Fibroblast of the aortic adventitia (primary cell): ENCODE measurements at places on chromosomes 12 and 14. TPM values are rescaled to one million over a fixed set of nuclear protein-coding genes. Genes with fewer than 3 reads are reported as not detected.
A peak's percentile ranks its signal among the peaks of the same experiment; 100 is the strongest.

Gene PGF
- total RNA-seq = 0.36 and 2.1 TPM in 2 replicates

DNA sequence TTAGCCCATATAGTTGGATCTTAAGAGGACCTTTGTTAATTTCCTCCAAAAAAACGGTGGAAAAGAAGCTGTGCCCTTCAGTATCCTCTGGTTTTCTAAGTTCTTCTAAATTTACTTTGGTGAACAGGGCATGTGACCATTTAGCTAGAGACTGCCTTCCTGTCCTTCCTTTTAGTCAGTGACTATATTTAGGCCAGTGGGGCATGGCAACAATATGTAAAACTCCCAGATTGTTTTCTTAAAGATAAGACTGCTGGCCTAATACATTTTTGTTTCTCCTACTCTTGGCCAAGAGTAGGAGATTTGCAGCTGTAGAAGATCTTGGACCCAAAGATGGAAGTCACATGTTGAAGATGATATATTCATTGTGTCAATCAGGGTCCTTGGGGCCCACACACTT is 325.1 kb upstream of the DCN start:
- peak; percentile 59 for DNase-seq

DNA sequence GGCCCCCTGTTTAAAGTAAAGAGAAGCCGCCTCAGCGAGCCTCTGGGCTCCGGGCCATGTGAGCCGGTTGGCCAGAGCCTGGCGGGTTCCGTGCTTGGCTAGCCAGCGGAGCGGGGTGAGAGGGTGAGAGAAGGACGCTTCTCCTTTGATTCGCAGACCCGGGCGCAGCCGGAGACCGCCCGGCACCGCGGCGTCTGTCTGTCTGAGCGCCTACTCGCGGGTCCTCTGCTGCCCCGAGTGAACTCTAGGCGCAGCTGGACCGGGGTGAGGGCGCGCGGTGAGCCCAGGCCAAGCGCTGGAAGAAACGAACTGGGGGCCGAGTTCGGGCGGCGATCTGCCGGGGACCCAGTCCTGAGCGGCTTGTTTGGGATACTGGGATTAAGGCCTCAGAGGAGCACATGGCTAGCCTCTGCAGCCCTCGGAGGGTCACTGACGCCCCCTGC is 41.4 kb upstream of the TBX5 start:
- DNase-seq = no peak

Gene OTX2
- not detected in 2 replicates for total RNA-seq

Gene WNT5B
- 3.1 and 16.6 TPM in 2 replicates for total RNA-seq

DNA sequence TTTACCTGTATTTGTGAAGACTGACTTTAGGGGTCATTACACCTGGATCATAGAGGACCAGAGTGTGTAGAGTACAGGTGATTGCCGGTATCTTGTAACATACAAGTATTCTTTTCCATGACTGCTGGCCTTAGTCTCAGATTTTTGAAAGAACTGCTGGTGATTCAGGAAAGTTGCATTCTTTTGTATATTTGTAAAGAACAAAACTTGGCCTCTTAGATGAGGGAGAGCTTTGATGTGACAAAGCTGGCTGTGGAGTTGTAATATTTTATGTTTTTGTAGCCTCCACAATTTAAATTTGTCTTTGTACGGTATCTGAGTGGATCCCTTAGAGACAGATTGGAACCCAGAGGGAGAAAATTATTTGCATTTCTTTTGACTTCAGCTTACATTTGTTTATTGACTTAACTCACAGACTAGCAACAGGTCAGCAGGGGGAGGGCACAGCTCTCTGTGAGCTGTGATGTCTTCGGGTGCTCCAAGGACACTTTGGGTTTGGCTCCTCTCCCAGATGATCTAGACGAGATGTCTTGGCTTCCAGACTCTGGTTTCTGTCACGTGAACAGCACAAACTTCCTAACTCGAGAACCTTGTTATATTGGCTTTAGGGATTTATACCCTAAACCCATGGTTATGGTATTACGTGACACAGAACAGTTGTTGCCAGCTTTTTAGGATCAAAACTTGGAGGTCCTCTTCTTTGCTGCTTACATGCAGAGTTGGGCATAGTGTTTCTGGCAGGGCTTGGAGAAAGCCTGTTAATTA is 65.9 kb downstream of the DAAM1 start:
- peak; percentile 94 for DNase-seq

Gene ASCL1
- not detected in 2 replicates for total RNA-seq

Gene AHSA1
- 68.2 and 76.3 TPM in 2 replicates for total RNA-seq

GRCh38 chr12:123879691-123880090 is 92.9 kb downstream of the CCDC92 start:
- no peak for DNase-seq

Gene KRT6A
- not detected in 2 replicates for total RNA-seq

GRCh38 chr14:24435998-24436354 is 6.2 kb downstream of the KHNYN start:
- no peak for DNase-seq

- DNase-seq = no peak
Measured at GRCh38 chr14:69401841-69402240, 3.3 kb downstream of the SLC39A9 start.

Gene ANGEL1
- 5.8 and 6.7 TPM in 2 replicates for total RNA-seq

DNA sequence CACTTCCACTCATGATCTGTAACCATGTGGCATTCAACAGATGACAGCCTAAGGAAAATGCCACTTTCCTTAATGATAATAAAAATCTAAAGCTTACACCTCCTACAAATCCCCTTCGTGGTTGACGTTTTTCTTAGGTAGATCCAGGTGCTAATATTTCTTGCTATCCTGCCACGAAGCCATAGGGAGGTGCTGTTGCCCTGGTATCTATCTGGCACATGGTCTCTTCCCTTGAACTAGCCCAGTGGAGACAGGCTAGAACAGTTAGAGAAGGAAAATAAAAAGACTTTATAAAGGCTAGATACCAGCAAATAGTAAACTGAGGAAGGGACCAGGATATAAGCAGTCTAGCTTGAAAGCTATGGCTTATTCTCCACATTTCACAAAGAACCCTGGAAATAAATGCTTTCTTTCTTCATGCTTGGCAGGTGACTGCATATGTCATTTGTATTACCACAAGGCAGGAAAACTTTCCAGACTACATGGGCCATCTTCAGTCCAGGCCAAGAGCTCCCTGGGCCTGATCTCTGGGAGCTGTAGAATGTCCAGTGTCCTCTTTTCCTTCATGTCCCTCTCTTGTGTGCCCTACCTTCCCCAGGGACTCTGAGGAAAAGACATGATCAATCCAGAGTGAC is 15.3 kb downstream of the SPIC start:
- DNase-seq = no peak

GRCh38 chr12:110561471-110562201 is 21.5 kb downstream of the PPTC7 start:
- no peak for DNase-seq

Gene DPY19L2
- 2.3 and 7.1 TPM in 2 replicates for total RNA-seq

GRCh38 chr12:58907391-58907790 is 12.9 kb downstream of the LRIG3 start:
- DNase-seq = peak; percentile 85

Gene PKP2
- 0.45 and 16.1 TPM in 2 replicates for total RNA-seq

Gene EML5
- total RNA-seq = under 0.01 TPM in 1 of 2 replicates, not detected in the other

Gene CFAP251
- 2.3 and 8.8 TPM in 2 replicates for total RNA-seq

DNA sequence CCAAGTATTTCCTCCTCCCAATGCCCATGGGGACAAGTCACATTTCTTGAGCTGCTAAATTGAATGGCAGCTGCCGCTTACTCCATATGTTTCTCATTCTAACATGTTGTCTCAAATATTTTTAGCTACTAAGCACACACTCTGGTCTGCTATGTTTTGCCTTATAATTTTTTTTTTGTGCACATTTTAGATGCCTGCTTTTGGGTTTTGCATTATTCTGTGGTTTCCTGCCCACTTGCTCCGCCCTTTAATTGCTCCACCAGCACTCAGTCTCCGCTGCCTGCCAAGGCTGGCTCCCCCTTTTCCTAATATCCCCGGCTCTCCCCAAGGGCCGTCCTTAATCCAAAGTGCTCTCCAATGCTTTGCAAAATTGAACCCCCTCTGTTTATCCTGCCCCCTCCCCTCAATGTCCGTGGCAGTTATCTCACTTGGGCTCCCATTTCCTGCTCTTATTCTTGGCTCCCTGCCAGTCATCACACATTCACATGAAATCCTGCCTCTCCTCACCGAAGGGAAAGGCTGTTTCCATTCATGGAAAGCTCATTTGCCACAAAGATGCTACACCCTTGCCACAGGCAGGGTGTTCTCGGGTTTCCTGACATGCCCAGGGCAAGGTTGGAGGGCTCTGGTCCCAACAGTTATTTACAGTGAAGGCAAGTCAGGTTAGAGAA is 79.4 kb downstream of the C12orf75 start:
- peak; percentile 71 for DNase-seq

DNA sequence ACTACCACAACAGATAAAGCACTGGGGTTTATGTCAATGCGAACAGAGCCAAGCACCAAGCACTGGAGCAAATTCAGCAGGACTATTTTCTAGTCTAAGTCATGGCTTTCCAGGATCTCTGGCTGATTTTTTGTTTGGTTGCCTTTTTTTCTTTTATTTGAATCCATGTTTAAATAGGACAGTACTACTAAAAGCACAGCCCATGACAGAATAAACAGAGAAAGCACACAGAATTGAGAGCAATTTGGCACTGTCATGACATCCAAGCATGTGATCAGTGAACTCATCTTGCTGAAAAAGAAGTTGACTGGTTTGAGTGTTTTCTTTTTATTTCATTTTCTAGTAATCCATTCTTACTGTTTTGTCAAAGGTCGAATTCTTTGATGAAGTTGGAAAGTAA is 23.1 kb upstream of the RERG start:
- DNase-seq = no peak
